ENCODE measurements at places on chromosomes 4 and X.

DNA sequence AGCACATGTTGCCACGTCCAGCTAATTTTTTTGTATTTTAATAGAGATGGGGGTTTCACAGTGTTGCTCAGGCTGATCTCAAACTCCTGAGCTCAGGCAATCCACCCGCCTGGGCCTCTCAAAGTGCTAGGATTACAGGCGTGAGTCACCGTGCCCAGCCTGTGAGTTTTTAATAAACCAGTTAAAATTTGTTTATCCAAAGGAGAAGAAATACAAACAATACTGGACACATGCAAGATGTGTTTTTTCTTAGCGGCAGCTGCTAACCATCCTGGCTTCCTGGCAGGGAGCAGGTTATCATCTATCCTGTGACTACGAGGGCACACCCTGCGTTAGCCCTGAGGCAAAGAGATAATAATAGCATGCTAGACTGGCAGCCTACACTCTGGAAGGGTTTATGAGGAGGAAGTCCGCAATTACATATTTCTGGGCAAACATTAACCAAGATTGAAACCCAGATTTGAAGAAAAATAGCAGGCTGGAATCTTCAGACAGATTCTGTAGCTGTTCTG, 191.4 kb downstream of the SPRY1 start:
- no peaks in the 10 kb centered on the region for H3K36me3 ChIP-seq
- H3K27me3 ChIP-seq: no peaks in the 10 kb centered on the region
- no peak for DNase-seq
- no peak overlapping the region for H3K4me3 ChIP-seq
- H3K4me1 ChIP-seq: peaks cover 8% of the 10 kb centered on the region

- no peaks in the 10 kb centered on the region for H3K36me3 ChIP-seq
- DNase-seq: no peak
- H3K4me1 ChIP-seq: no peaks in the 10 kb centered on the region
- H3K4me3 ChIP-seq: no peak overlapping the region
- H3K27ac ChIP-seq: no peak overlapping the region
These were observed 84.6 kb downstream of the TSPAN5 start for GRCh38 chr4:98573791-98574190.

DNA sequence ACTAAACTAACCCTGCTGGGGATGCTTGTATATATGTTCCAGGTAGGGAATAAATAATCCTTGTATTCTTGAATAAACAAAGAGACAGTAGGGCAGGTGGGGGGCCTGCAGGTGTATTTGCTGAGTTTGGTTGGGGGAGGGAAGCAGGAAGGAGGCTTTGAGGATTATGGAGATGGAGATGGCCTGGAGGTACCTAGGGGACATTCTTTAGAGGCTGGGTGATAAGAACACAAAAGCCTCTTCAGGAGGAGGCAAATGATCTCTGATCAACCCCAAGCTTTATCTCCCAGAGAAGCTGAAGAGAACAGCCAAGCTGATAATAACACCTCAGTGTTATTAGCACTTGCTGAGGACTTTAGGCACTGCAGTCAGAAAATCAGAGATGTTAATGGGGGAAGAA, 187.7 kb downstream of the MGST2 start:
- DNase-seq: no peak
- H3K27ac ChIP-seq: no peak overlapping the region
- H3K4me1 ChIP-seq: peaks cover 4% of the 10 kb centered on the region
- no peak overlapping the region for H3K4me3 ChIP-seq
- no peaks in the 10 kb centered on the region for H3K27me3 ChIP-seq

GRCh38 chr4:15754323-15754722, 23.8 kb upstream of the CD38 start:
- no peak overlapping the region for H3K27ac ChIP-seq
- H3K27me3 ChIP-seq: no peaks in the 10 kb centered on the region
- H3K4me1 ChIP-seq: no peaks in the 10 kb centered on the region
- DNase-seq: peak; percentile 30

DNA sequence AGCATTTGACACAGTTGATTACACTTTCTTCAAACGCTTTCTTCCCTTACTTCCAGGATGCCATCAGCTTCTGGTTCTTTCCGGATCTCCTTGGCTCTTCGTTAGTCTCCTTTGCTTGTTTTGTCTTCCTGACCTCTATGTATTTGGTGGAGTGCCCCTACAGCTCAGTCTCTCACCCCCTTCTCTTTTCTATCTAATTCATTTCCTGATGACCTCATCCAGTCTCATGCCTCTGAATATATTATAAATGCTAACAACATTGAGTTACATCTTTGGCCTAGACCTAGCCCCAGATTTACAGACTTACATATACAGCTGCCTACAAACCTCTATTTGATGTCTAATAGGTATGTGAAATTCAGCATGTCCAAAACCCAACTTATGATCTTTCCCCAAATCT, 16.5 kb upstream of the LEF1 start:
- no peak overlapping the region for H3K4me3 ChIP-seq
- DNase-seq: no peak
- no peaks in the 10 kb centered on the region for H3K4me1 ChIP-seq
- no peaks in the 10 kb centered on the region for H3K27me3 ChIP-seq
- no peaks in the 10 kb centered on the region for H3K36me3 ChIP-seq

DNA sequence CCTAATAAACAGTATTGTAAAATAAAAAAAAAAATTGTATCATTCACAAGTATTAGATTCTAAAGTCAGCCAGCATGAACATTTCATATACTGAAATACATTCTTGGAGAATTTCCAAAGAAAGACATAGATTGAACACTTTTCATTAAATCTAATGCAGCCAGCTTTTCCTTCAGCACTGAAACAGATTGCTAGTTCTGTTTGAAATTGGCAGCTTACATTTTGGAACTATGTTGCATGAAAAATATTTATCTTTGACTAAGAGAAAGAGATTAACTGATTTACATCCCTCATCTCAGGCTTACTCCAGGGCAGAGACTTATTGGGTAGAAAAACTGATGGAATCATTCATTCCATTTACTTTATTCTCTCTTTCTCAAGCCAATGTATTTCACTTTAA, 272.7 kb downstream of the PDHA2 start:
- no peaks in the 10 kb centered on the region for H3K4me1 ChIP-seq
- H3K36me3 ChIP-seq: no peaks in the 10 kb centered on the region
- no peak for DNase-seq

DNA sequence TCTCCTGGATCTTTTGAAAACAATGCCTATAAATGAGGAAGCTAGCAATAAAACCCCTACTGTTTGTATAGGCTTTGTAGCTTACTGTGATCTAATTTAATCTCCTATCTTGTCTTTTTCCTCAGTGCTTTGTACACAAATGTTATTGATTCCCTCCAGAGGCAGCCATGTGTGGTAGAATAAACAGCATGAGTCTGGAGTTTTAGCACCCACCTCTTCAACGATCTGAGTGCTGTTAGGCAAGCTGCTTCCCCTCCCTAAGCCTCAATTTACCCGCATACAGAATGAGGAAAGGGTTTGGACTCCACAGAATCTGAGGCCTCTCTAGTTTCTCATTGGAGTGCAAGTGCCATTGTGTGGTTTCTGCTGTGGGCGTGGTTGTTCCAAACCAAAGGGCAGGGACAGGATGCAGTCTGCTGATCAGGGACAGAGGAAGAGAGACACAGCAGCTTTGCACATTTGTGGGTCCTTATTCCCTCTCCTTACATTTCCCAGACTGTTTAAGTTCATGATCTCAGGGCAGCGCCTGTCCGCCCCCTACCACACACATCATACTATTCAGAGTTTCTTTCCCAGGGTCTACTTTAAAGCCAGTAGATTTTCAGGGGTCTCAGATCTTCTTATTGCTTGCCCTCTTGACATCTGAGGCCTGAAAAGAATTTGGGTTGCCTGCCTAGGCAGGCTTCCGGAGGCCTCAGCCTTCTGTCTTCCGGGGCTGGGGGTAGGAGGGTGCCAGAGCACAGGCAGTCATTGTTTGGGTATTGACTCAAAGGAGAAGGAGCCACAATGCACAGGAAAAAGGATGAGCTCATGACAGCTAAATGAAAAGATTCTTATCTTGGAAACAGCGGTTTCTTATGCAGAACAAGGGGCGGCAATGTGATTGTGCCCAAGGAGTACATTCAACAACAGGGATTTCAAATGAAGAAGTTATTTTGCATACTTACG, 114.9 kb upstream of the TEX13D start:
- no peaks in the 10 kb centered on the region for H3K36me3 ChIP-seq
- H3K4me3 ChIP-seq: no peak overlapping the region
- H3K27me3 ChIP-seq: no peaks in the 10 kb centered on the region
